ENCODE measurements at places on chromosomes 1 and 21. TPM values are rescaled to one million over a fixed set of nuclear protein-coding genes. Genes with fewer than 3 reads are reported as not detected.

Gene ERG
- not detected for total RNA-seq

Gene PLPPR5
- total RNA-seq: not detected

Gene TMEM53
- 4.6 TPM for total RNA-seq

Gene LYPD8
- total RNA-seq: not detected

Gene FAM131C
- total RNA-seq: 6.0 TPM

Gene FCRL5
- total RNA-seq: 0.10 TPM

Gene FCRL6
- 0.42 TPM for total RNA-seq

Gene SFN
- total RNA-seq: 1.8 TPM

- no peak for DNase-seq
- H3K27me3 ChIP-seq: no peaks in the 10 kb centered on the region
- no peak overlapping the region for H3K27ac ChIP-seq
These were observed 16.4 kb upstream of the C1orf105 start for GRCh38 chr1:172404121-172404520.

DNA sequence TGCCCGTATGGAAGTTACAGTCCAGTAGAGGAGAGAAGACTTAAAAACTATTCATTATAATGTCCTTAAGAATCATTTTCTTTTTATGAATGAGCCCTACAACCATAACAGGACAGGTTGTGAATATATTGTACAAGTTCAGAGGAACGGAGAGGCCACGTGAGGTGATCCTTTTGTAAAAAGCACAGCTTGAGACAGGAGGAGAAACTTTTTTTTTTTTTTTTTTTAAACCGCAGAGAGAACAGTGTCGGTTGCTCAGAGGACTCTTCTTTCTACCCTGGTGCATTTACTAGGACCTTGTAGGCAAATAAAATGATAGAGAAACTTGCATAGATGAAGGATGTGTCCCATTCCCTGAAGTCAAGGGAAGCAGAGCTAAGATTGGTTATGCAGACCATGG lies 32.1 kb downstream of the DYRK1A start:
- H3K4me1 ChIP-seq: peaks cover 61% of the 10 kb centered on the region
- H3K27ac ChIP-seq: peak overlapping the region; percentile 12
- H3K4me3 ChIP-seq: peak overlapping the region; percentile 20
- no peak for DNase-seq
- H3K36me3 ChIP-seq: peaks cover 39% of the 10 kb centered on the region
- H3K27me3 ChIP-seq: no peaks in the 10 kb centered on the region

DNA sequence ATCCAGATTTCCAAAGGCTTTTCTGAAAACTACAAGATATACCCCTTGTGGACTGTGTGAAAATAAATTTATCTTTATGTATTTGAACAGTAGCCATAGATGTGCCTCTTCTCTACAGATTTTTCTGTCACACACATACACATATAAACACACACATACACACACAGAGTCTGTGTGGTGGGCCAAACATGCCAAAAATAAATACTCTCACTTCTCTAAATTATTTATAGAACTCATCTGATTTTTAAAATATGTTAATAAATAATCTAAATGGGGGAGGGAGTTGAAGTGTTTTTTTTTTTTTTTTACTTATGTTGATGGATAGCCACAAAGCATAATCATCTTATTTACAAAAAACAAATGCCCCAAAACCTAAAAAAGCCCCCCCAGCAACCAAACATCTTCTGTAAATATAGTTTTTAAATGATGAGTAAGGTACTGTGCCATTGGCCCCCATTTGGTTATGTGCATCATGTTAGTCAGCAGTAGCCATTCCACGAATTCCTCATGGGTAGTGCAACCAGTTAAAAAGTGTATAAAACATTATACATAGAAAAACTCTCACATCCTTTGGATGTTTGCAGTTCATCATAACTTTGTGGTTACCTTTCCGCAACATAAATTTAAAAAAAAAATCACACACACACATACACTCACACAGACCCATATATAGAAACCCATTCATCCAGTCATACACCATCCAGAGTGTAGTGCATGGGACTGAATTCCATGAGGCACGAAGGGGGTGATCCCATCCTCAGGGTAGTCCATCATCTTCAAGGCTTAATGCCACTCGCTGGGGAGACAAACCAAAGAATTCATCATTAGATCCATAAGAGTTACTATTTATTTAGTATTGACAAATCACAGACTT lies 8.2 kb upstream of the MAGOH start:
- no peak overlapping the region for H3K27ac ChIP-seq
- DNase-seq: no peak
- no peaks in the 10 kb centered on the region for H3K27me3 ChIP-seq
- no peaks in the 10 kb centered on the region for H3K4me1 ChIP-seq
- peaks cover 53% of the 10 kb centered on the region for H3K36me3 ChIP-seq
- H3K4me3 ChIP-seq: no peak overlapping the region

DNA sequence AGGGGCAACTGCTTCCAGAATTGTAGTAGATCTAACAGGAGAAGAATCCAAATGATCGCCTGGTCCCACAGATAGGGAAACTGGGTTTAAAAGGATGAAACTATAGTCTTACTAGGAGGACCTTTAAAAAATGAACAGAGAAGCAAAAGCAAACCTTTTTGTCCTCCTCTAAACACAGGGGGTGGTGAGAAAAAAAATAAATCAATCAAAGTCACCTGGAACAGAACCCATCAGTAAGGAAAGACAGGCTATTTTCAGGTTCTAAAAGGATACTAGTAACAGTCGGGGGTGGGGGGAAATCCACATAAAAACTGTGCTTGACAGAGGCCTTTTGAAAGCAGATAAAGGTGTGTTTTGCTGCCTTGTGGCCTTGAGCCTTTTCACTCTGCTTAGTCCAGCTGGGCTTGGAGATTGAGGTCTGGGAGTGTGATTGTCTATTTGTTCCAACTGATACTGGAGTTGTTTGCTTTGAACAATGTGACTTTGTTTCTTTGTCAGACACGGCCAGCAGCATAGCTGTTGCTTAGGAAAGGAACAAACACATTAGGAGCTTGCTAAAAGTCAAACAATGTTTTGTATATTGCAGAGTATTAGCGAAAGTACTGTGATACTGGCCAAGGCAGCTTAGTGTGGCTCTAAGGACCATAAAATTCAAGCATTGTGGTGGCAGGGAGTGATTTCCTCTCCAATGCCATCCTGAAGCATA lies 141.1 kb upstream of the IRF2BP2 start:
- DNase-seq: no peak
- H3K4me1 ChIP-seq: peaks cover 2% of the 10 kb centered on the region
- H3K36me3 ChIP-seq: no peaks in the 10 kb centered on the region
- no peak overlapping the region for H3K27ac ChIP-seq
- no peak overlapping the region for H3K4me3 ChIP-seq

DNA sequence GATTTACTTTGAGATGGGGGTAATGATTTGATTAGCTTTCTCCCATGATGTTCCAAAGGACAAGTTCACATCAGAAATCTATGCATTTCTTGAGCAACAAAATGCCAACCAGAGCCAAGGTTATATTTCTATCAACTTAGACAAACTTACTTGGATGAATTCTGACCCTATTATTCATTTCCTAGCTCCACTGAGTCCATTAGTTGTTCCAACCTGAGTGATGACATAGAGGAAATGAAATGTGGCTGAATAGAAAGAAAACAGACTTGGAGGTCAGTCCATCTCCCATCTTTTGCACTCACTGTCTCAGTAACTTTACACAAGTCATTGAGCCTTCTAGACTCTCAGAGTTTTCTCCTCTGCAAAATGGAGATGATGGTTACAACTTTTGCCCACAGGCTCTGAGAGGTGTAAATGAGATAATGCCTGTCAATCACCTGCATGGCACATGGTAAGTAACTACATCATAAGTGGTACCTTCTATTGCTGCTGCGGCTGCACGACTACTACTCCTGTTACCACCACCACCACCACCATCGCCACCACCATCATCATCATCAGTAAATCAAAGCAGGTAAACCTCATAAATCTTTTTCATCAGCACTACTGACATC lies 98.2 kb downstream of the PTPN14 start:
- H3K4me1 ChIP-seq: peaks cover 4% of the 10 kb centered on the region
- no peaks in the 10 kb centered on the region for H3K36me3 ChIP-seq
- H3K4me3 ChIP-seq: no peak overlapping the region
- no peak for DNase-seq
- H3K27ac ChIP-seq: no peak overlapping the region

DNA sequence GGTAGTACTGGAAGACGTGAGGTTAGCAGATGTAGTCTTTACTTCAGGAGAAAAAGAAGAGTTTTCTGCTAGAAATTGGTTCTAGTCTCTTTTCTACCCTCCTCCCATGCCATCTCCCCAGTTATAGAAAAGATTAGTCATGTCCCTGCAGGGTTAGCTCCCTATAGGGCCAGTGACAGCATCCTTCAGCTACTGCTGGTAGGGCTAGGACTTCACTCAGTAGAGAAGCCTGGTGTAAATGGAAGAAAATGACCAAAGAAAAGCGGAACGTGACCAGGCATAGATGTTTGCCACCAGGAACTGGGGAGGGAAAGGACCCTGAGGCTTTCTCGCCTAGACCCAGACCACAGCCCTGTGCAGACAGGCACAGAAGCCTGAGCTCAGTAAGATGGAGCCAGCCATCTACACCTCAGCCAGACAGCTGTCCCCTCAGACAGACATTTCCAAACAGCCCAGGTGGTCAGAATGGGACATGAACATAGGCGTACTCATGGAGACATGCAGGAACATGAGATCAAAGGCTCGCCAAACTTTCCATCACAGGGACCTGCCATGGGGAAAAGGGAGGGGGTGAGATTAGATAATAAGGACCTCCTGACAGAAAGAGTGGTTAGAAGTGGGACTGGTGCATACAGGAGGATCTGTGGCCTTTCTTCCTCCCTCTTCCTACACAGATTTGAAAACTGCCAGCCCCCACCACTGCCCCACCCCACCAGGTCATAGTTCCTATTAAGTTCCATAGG lies 23.5 kb upstream of the SLAMF9 start:
- no peak overlapping the region for H3K4me3 ChIP-seq
- DNase-seq: no peak
- H3K4me1 ChIP-seq: no peaks in the 10 kb centered on the region
- peaks cover 36% of the 10 kb centered on the region for H3K27me3 ChIP-seq
- H3K36me3 ChIP-seq: no peaks in the 10 kb centered on the region

GRCh38 chr1:156279837-156280236 lies 2.8 kb downstream of the SMG5 start:
- no peak for DNase-seq
- H3K4me1 ChIP-seq: peaks cover 37% of the 10 kb centered on the region
- H3K4me3 ChIP-seq: no peak overlapping the region
- H3K36me3 ChIP-seq: peaks cover 39% of the 10 kb centered on the region
- H3K27me3 ChIP-seq: no peaks in the 10 kb centered on the region
- H3K27ac ChIP-seq: no peak overlapping the region

DNA sequence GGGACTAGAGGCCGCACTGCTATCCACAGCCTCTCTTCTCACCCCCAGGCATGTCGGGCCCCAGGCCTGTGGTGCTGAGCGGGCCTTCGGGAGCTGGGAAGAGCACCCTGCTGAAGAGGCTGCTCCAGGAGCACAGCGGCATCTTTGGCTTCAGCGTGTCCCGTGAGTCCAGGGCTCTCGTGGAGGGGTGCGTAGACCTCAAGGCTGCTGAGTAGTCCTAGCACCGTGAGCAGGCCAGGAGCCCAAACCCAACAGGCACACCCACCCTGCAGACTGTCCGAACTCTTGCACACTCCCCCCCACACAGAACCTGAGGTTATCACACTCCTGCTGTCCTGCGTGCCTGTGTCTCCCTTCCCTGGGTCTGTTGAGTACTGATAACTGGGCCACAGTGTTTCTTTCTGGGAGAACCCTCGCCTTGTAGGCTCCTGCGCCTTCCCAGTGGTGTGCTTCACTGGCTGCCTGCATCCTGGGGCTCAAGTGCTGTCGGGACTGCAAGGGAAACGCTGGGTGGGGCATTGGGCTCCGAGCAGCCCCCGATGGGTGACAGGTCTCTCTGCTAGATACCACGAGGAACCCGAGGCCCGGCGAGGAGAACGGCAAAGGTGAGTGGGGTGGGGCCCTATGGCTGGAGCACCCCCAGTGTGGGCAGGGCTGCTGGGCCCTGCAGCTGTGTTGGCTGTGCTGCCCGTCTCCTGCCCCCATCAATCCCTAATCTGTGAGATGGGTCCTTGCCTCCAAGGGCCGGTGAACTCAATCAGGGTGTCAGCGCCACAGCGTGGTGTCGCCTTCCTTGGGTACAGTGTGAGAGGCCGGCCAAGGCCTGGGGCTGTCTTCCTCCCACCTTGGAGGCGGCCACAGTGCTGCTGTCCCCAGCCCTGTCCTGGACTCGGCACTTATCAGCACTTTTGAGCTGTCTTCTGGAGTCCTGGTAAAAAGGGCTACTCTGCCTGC lies 4.0 kb upstream of the GJC2 start:
- peaks cover 32% of the 10 kb centered on the region for H3K4me1 ChIP-seq
- no peak for DNase-seq
- H3K4me3 ChIP-seq: no peak overlapping the region
- no peak overlapping the region for H3K27ac ChIP-seq
- H3K27me3 ChIP-seq: no peaks in the 10 kb centered on the region
- H3K36me3 ChIP-seq: peaks cover 32% of the 10 kb centered on the region

- H3K4me1 ChIP-seq: peaks cover 4% of the 10 kb centered on the region
- no peak overlapping the region for H3K4me3 ChIP-seq
- no peaks in the 10 kb centered on the region for H3K36me3 ChIP-seq
- H3K27ac ChIP-seq: no peak overlapping the region
- DNase-seq: no peak
These were observed 49.7 kb upstream of the DISP3 start for GRCh38 chr1:11429226-11429625.

GRCh38 chr21:24093032-24093431 lies 1514.2 kb downstream of the MRPL39 start:
- H3K4me1 ChIP-seq: no peaks in the 10 kb centered on the region
- DNase-seq: no peak
- H3K27me3 ChIP-seq: peaks cover 7% of the 10 kb centered on the region
- no peak overlapping the region for H3K4me3 ChIP-seq
- no peak overlapping the region for H3K27ac ChIP-seq
- no peaks in the 10 kb centered on the region for H3K36me3 ChIP-seq

GRCh38 chr1:58818075-58818474 lies 34.2 kb upstream of the JUN start:
- H3K27me3 ChIP-seq: peaks cover 7% of the 10 kb centered on the region
- H3K27ac ChIP-seq: no peak overlapping the region
- H3K36me3 ChIP-seq: peaks cover 5% of the 10 kb centered on the region
- H3K4me1 ChIP-seq: peaks cover 39% of the 10 kb centered on the region
- DNase-seq: no peak

DNA sequence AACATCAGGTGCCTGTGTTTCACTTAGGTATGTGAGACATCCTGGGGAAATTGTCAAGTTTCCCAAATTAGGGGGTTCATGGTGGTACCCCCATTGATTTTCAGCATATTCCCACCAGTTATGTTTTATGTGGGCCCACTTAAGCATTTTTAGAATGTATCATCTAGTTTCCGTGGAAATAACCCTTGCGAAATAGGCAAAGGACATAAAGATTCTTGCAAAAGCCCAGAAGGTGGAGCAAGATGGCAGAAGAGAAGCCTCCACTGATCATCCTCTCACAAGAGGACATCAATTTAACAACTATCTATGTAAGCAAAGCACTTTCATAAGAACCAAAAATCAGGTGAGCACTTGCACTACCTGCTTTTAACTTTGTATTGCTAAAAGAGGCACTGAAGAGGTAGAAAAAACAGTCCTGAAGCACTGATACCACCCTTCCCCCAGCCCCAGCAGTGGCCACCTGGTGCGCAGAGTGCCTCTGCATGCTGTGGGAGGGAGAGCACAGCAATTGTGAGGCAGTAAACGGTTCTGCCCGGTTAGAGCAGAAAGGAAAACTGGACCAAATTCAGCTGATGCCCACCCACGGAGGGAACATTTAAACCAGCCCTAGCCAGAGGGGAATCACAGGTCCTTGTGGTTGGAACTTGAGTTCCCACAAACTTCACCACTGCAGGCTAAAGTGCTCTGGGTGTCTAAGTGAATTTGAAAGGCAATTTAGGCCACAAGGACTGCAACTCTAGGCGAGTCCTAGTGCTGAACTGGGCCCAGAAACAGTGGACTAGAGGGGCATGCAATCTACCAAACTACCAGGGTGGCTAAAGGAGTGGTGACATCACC lies 23.2 kb downstream of the MCOLN2 start:
- H3K27me3 ChIP-seq: peaks cover 2% of the 10 kb centered on the region
- DNase-seq: no peak
- H3K4me3 ChIP-seq: no peak overlapping the region
- peaks cover 55% of the 10 kb centered on the region for H3K4me1 ChIP-seq
- peaks cover 15% of the 10 kb centered on the region for H3K36me3 ChIP-seq
